Activated CD8-positive, alpha-beta T cell treated with anti-CD3 and anti-CD28 coated beads, Interleukin-2, amount 10 ng/mL, durations not matched to agents 7 days and 5 days (primary cell): ENCODE measurements at places on chromosomes 16 and 17.

DNA sequence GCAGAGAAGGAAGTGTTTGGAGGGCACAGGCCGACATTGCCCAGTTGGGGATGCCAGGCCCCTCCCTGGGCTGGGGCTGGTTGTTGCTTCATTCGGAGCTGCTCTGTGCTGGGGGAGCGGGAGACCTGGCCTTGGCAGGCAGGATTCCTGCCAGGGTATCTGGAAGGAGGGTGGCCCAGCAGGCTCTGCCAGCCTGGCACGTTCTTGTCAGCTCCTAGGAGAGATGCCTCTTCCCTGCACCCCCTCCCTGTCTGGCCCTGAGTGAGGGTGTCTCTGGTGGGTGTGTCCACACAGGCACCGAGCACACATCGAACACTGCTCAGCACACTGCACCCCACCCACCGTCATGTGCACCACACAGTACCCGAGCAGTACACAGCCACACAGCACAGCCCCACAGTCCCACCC, 35.2 kb downstream of the ARHGAP23 start:
- no peak for DNase-seq

DNA sequence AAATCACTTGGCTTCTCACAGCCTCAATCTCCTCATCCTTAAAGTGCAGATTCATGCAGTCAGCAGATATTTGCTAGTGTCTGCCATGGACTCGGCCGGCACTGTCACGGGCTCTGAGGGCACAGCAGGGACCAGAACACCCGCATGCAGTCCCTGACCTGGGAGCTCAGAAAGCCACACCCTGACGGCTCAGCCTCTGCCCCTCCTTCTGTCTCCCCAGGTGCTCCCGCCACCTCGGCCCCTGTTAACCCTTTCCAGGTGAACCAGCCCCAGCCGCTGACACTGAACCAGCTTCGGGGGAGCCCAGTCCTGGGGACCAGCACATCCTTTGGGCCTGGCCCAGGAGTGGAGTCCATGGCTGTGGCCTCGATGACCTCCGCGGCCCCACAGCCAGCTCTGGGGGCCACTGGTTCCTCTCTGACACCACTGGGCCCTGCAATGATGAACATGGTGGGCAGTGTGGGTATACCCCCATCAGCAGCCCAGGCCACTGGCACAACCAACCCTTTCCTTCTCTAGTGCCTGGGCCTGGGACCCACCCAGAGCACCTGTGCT, 28.7 kb downstream of the B9D1 start:
- no peak for DNase-seq

DNA sequence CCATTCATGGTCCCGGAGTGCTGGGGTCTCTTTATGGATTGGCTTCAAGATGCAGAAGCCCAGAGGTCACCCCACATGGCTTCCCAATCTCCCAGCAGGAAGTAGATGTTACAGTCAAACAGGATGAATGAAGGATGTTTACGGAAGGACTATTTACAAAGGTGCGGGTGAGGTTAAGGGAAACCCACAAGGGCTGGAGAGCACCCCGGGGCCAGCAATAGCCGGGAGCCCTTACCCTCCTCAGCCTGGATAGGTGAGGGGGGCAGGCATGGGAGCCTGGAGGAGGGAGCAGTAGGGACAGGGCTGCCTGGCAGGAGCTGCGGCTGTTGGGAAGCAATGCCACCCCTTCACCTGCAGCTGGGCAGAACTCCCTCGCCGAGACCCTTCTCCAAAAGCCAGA, 24.5 kb upstream of the CACNG1 start:
- DNase-seq, result no peak

GRCh38 chr17:50192618-50193291, 8.7 kb downstream of the COL1A1 start:
- no peak for DNase-seq

DNA sequence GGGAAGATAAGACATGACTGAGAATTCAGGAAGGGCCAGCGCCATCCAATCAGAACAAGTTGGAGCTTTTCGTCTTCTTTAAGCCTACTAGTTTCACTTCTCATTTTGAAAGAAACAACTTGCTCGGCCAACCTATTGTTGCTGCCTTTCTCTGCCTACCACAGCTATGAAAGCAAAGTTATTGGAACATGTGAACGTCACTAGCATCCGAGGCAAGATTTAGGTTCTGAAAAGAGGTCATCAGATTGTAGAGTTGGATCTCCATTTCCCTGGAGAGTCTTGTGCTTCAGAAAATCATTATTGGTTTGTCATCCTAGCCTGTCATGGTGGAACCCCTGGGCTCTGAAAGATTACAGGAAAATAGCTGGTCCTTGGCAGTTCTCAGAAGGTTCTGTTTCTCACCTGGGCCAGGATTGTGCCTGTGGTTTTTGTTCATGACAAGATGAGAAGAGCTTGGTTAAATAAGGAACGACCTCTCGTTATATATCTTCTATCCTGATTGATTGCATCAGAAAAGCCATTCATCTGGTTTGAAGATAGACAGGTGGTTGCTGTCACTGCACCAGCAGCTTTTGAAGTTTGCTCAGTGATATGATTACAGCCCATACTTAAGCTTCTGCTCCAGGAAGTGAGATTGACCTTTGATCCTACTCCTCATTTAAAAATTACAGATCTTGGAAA, 25.3 kb downstream of the CDH13 start:
- peak; percentile 43 for DNase-seq

DNA sequence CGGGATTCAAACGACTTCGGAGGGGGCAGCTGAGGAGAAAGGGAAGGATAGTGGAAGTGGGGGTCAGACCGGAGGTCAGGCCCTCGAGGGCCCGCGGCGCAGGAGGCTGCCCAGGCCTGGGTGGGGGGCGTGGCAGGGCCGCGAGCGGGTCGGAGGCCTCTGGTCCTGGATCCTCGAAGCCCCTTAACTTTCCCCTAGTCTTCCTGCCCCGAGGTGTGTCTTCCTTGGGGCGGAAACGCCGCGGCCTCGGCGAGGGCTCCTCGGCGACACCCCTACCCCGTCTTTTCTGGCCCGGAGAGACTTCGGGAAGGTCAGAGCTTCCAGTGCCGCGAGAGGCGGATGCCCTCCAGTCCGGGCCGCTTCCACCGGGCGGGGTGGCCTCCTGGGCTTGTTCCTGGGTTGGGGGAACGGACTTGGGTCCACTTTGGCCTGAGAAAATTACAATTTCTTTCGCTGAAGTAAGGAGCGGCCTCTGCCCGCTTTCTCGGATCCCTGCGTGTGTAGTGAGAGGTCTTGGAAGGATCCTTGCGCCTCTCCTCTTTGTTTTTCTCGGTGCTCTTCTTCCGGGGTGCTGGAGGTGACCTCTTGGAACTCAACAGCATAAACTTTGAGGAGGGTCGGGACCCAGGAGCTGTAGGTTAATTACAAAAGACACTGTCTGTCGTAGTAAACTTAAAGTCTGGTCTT, 491 bp downstream of the IST1 start:
- no peak for DNase-seq

- no peak for DNase-seq
These were observed 40.1 kb upstream of the CES5A start for GRCh38 chr16:55915096-55915827.

DNA sequence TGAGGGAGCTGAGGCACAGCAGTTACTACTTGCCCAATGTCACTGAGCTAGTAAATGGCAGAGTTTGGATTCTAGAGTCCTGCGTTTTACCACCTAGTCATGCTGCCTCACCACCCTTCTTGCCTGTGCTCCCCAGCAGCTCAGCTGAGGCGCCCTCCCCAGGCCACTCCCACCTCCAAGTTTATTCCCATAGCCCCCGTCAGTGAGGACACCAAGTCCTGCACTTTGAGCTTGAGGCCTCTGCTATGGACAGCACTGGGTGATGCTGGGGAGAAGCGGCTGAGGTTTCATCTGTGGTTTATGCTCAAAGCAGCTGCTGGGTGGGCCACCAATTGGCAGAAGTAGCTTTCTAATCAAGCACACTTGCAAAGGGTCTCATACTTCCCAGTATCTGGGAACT, 36.7 kb downstream of the TMEM238L start:
- no peak for DNase-seq

DNA sequence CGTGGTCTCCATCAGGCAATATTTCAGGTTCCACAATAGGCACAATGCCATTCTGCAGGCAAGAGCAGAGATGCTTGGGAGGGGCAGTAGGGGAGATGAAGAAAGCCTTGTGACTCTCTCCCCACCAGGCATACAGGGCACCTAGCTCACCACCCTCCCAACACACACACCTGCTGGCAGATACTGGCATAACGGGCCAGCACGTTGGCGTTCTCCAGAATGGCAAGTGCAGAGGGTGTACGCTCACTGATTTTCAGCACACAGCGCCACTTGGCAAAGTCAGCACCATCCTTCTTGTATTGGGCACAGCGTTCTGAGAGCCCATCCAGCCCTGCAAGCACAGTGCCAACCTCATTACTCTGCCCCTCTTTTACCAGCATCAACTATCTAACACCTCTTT, 2.2 kb downstream of the ALDOC start:
- no peak for DNase-seq

DNA sequence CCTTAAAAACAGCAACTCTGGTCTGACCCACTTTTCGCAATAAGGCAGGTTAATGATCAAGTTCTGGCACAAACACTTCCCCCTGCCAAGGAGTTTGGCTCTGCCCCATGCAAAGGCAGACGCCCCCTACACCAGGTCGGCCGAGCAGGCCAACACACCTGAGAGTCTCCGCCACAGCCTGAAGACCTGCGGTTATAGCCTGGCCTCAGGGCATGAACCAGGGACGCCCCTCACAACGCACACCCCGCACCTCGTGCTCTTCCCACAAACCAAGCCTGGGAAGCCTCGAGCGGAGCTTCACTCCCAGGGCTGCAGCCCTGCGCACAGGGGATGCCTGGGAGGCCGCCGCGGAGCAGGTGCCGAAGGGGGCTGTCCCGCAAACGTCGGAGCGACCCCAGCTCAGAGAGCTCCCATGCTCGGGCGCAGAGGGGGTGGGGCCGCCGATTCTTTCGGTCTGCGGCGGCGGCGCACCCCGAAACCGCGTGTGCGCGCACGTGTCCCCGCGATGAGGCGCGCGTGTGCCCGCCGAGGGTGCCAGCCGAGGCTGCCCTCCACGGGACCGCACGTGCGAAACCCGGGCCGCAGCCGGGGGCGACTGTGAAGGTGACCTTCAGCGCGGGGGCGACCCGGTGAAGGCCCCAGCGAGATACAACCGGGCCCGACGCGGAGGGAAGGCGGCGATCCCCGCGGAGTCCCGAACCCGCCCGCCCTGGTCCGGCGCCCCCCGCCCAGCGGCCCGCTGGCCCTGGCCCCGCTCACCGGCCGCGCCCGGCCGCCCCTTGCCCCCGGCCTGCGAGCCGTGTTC, 559 bp downstream of the CLUH start:
- DNase-seq, result peak; percentile 35
